ENCODE measurements at places on chromosomes 6 and 20. TPM values are rescaled to one million over a fixed set of nuclear protein-coding genes. Genes with fewer than 3 reads are reported as not detected.

The C6orf15 gene
- not detected for total RNA-seq

The EYA4 gene
- 8.1 TPM for total RNA-seq

The TAF8 gene
- 19.5 TPM for total RNA-seq

The TBXT gene
- not detected for total RNA-seq

The PRRT1 gene
- total RNA-seq = 0.17 TPM

The C20orf141 gene
- total RNA-seq = not detected

The PI3 gene
- not detected for total RNA-seq

The MOG gene
- total RNA-seq = not detected

The HLA-DMB gene
- not detected for total RNA-seq

The HLA-DRB1 gene
- total RNA-seq = not detected

The LY6G6D gene
- total RNA-seq = not detected

The MYB gene
- total RNA-seq = 0.45 TPM

The SLC25A27 gene
- 2.4 TPM for total RNA-seq

The GJA1 gene
- total RNA-seq = 82.4 TPM

The GINS1 gene
- 18.4 TPM for total RNA-seq

The C4A gene
- total RNA-seq = 2.7 TPM

The NFATC2 gene
- 0.15 TPM for total RNA-seq

The HDGFL1 gene
- not detected for total RNA-seq

The LPA gene
- not detected for total RNA-seq

The IMPG1 gene
- total RNA-seq = not detected

The BFSP1 gene
- total RNA-seq = 2.7 TPM

The PDYN gene
- not detected for total RNA-seq

Data from bronchus fibroblast of lung (primary cell).